Foreskin melanocyte (primary cell): ENCODE measurements at places on chromosomes 3 and 15.

DNA sequence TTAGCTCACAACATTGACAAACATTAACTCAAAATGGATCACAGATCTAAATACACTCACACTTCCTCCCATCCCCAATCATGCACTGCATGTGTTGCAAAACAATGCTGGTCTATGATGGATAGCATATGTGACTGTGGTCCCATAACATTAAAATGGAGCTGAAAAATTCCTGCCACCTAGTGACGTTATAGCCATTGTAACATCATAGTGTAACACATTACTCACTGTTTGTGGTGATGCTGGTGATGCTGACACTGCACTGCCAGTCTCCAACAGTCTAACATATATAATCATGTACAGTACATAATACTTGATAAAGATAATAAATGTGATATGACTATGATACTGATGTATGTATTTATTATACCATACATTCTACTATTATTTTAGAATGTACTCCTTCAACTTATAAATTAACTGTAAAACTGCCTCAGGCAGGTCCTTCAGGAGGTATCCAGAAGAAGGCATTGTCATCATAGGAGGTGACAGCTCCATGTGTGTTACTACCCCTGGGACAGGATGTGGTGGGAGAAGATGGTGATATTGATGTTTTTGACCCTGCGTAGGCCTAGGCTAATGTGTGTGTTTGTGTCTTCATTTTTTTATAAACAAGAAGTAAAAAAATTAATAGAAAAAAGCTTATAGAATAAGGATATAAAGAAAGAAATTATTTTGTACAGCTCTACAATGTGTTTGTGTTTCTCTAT lies 41.3 kb downstream of the TXNRD3 start:
- DNase-seq = no peak

DNA sequence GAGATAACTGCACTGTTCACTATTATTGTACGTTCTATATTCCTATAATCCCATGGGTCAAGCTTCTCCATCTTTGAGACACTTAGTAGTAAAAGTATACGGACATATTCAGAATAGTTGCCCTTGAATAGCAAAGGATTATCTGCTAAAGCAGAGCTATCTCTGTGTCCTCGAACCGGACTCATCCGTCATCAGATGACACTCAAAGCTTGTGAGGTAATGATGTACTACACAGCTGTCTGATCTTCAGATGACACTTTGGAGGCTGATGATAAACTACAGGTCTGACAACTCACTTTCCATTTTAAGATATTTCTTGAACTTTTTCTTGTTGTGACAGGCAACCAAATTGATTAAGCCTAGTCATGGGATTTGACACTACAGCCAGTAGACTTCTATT lies 240.2 kb downstream of the SCAPER start:
- no peak for DNase-seq

- DNase-seq = no peak
Observed at GRCh38 chr3:149528340-149528650, 53.8 kb downstream of the TM4SF4 start.

- DNase-seq = no peak
Observed at GRCh38 chr3:125055913-125056745, at the start of gene HEG1. TSS of gene HEG1 (minus strand) at chr3:125055997. CDS start at chr3:125055890, 107 bp downstream.

DNA sequence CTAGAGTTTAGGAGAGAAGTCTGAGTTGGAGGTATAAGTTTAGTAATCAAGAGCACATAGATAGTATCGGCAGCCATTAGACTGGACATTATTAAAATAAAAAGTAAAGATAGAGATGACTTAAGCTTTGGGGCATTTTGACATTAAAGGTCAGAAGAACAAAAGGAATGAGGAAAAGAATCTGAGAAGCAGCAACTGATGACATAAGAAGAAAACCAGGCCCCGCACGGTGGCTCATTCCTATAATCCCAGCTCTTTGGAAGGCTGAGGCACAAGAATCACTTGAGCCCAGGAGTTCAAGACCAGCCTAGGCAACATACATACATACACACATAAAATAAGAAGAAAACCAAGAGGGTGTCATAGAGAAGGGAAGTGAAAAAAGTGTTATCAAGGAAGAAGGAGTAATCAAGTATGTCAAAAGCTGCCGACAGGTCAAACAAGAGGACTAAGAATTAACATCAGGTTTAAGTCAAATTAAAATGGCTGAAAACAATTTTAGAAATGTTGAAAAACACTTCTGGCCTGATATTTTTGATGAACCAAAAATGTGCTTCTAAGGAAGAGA lies 38.9 kb downstream of the ACAP2 start:
- DNase-seq = no peak

DNA sequence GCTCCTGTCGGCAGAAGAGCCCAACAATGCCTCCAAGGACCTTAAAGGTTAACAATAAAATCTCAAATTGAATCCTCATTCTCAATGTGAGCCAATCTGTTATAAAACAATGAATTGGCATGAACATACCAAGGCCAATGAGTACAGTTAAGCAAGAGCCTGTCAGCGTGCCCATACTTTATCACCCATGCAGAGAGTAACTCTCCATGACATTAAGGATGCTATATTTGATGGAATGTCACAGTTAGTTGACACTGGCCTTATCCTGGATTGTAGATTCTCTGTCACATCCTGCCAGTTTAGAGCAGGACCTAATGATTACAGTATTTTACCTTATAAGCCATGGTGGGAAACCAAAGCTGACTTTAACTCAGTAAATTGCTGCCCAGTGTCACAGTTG lies 335.4 kb upstream of the MDFIC2 start:
- DNase-seq = no peak

DNA sequence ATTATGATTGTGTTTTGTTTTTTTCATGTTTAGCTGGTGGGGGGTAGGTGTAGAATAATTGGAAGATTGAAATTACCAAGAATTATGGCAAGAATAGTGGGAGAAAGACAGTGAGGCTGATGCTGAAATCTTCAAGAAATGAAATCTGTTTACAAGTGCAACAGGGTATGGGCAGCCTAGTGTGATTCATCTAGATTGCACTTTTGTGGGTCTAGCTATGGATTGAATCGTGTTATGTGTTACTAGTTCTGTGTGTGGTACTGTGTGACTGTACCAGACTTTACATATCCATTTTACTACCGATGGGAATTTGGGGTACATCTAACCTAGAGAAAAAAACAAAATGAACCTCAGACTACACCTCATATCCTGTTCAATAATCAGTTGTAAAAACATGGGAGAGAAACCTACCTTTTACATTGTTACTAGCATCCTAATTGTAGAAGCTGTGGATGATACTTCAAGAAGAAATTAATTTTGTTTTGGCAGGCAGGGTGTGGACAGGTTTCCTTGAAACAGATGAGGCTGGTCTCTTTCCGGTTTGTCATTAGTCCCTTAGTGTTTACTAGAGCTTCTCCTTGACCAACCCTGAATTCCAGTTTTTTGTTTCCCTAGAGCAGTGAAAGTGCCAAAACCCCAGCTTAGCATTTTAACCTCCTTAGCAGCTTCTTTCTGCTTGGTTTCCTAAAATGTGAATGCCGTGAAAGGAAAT lies 47.9 kb downstream of the OPA1 start:
- no peak for DNase-seq

DNA sequence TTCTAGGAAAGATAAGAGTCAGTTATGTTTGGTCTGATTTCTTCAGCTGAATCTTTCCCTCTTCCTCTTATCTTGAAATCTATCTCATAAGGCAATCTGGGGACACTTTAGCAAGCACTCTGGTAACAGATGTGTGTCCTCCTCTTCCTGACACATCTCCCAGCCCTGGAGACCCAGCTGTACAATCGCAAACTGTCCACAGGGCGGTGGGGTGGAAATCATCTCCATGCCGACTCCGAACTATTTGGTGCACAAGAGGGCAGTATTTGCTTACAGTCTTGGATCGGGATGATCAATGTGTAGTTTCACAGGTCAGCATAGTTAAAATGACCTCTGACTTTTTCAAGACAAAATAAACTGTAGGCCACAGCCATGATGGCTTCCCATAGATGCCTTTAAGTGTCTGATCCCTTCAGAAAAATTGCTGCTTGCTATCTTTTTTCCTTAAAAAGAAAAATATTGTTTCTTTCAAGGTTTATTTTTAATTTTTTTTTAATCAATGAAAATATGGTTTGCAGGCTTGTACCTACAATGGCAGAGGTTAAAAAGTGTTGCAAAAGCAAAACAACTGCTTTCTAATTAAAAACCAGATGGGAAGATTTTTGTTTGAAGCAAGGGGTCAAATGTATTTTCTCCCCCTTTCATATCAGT lies 17.7 kb downstream of the EEFSEC start:
- DNase-seq = peak; percentile 73

- no peak for DNase-seq
Observed at GRCh38 chr15:93789441-93789840, 441.9 kb upstream of the MCTP2 start.
